ENCODE measurements at places on chromosomes 12 and 14.

- no peak for DNase-seq
These were observed 2.9 kb downstream of the RNF212B start for GRCh38 chr14:23240661-23241060.

DNA sequence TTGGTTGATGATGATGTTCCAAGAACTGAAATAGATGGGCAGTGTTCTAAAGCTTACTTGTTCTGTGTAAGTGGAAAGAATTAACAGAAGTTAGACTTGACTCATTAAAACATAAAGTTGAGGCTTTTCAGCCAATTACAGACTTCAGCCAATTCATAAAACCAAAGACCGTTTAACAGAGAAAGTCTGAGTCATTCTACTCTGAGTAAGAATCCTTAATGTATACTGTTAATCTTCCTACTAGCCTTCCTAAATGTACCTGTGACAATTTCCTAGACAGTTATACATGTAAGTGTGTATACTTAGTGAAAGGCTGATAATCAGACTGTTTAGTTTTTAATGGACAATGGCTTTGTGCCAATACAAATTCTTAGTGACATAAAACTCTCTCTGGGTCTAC lies 681.0 kb downstream of the RPL10L start:
- no peak for DNase-seq

GRCh38 chr12:68978678-68979077 lies 45.7 kb upstream of the CPM start:
- DNase-seq, result no peak

DNA sequence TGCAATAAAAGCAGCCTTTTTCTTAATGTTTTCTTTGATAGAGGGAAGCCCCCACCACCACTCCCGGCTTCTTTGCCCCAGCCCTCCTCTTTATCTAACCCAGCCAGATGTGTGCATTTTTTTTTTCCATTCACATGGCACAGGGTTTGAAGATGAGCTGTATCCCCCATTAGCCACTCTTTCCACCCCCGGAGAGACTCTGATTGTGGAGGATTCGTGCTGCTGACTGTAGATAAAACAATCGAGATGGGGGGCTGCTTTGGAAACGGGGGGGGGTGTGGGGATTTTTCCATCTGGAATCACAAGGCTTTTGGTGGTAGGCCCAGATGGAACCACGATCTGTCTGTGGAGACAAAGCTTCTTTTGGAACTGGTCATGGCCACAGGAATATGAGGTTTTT lies 46.2 kb upstream of the VASH1 start:
- no peak for DNase-seq

DNA sequence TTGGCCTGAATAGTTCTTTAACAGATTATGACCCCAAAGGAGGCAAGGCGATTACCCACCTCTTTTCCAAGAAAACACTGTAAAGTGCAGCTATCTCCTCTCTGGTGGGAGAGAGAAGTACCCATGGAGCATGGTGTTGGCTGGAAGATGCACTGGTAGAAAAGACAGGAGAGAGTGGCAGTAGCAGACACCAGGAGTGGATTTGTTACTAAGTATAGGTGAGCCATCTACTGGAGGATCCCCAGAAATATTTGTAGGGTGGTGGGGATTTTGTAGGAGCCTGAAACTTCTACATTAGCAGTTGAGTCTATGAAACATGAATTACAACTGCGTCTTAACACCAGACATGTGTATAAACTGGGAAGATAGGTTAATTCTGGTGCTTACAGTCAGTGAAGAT lies 148.0 kb downstream of the SLC38A4 start:
- no peak for DNase-seq

DNA sequence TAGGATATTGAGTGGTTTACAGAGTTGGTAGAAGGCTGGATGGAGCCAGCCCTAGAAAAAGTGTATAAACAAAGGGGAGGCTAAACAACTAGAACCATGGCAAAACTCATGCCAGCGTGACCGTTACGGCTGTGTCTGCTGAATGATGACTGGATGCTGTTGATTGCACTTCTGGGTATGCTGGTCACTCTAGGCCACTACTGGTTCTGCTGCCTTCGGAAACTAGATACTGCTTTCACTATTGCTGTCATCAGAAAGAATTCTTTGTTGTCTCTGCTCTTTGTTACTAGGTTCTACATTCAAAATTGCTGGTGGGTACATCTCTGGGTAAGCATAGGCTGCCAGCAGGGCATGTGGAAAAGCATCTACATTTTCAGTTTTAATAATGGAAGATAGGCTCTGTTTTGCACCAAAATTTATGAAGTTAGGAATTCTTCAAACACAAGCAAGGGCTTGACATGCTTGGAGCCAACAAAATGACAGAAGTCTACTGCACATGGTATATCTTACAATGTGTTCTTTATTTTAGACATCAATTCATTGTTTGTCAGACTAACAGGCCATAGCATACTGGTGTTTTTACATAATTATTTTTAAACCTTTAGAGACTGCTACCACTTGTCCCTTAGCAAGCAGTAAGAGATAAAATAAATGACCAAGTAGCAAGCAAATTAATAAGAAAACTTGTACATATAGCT lies 15.4 kb downstream of the MON2 start:
- DNase-seq, result no peak

DNA sequence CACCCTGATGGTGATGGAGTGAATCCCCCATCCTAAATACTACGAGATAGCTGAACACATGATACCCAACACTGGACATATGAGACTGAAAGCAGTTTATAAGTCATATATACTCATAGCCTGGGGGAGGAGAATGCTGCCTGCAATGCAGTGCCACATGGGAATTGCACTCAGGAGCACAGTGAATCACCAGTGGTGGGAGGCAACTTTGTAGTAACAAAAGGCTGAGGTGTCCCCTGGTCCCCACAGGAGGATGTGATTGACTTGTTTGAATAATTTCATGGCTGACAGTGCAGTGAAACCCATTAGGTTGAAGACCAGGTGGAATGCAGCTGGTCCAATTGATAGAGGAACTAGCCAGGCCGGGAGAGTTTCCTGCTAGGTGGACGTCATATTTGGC lies 20.2 kb downstream of the CCDC38 start:
- no peak for DNase-seq

DNA sequence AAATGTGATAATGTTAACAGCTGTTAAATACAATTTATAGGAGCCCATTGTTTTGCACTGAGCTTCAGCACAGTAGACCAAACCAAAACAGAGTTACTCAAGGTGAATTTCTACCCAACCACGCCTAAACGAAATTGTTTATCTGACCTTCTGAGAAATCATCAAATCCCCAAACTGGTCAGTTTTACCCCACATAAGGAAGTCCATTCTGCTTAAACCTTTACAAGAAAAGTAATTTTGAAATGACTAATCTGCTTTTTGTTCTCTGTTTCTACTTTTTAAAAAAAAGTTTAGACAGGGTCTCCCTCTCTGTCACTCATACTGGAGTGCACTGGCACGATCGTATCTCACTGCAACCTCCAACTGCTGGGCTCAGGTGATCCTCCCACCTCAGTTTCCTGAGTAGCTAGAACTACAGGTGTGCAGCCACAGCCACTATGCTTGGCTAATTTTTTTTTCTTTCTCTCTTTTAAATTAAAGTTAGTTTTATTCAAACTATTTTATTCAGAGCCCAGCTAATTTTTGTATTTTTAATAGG lies 1.4 kb upstream of the RNF10 start:
- no peak for DNase-seq

DNA sequence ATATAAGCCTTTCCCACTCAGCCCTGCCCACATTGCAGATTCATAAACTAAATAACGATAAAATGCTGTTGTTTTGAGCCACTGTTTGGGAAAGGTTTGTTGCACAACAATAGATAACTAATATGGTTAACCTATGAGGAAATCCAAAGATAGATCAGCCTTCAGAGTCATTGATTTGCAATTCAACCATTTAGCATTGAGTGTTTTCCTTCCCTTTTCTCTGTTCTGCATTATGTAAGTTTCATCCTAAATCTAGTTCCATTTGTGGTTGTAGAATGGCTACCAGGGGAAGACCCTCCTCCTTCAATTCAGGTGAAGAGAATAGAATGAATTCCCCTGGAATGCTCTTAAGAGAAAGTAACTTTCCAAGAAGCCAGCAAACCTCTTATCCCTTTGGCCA lies 19.6 kb downstream of the TC2N start:
- DNase-seq, result no peak

DNA sequence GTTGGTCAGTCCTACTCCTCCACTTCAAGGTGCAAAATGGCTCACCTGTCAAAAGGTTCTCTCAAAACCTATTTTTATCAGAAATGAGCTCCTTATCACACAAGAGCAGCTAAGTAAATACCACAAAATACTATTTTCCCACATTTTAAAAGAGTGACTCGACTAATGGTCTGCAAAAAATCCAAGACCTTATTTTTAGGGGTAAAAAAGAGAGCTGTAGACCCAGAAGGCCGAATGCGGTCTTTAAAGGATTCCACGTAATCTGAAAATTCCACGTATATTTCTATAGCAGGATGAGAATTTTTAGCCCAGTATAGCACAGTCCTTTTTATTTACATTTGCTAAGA lies 3.8 kb downstream of the C14orf93 start:
- DNase-seq, result no peak

DNA sequence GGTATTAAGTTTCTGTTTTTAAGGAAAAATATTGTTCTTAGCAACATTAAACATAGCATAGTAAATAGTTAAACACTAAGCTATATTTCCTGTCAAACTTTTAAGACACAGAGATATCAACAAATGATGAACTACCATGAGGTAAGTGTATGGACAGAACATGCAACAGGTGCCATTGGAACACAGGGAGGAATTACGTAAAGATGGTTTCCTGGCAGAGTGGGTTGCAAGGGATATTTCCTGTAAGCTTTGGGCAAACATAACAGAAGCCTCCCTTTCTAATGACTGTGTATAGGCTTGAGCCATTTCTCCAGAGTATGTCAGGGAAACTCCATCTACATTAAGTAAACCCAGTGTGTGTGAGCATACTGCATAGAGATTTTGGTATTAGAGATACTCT lies 31.7 kb upstream of the HELB start:
- DNase-seq, result no peak

DNA sequence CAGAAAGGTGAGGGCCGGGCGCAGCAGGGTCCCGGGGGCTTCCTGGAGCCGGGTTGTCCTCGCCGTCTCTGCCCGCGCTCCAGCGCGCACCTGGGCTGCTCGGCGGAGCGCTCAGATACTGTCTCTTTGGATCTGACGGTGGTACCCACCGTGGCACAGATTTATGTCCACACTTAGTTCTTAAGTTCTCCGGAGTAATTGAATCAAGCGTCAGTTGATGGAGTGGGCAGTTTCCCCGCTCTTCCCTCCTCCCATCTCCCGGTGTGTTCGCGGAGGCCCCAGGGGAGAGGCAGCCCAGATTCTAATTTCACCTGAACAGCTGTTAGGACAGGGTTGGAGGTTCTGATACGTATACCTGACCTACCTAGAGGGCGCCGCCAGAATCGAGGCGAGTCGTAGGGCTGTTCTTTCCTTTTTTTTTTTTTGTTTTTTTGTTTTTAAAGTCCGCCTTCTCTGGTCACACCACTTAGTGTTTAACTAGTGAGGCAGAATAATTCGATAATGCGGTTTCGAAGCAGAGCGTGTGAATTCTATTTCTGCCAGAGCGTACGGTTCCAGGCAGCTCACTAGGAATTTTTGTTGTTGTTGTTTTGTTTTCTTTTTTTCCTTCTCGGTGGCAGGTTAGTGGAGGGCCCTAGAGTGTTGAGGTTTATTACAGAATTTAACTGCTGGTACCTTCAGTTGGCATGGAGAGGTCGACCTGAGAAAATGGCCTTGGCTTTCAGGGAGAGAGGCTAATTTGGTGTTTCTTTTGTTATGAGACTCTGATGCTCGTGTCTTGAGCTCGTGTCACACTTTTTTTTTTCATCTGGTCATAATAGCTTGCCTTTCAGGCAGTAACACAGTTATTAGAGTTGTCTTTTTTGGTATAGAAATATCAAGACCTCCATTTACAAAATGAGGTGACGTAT lies 22.3 kb upstream of the GNS start:
- no peak for DNase-seq

DNA sequence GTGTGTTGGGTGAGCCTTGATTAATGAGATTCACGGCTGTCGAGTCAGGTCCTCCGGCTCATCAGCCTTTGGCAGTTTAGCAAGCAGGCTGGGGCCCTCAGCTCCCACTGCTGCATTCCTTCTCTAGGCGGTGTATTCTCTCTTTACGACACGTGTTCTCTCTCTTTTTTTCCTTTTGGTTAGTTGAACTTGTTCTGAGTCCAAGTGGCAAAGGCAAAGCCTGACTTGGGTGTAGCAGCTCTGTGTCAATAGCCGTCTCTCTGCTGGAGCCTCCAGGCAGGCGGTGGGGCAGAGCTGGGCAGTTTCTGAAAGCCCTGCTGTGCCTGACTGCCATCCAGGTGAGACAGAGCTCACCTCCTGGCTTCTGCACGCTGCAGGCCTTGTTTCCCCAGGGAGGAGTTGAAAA lies 46.6 kb downstream of the SUSD6 start:
- no peak for DNase-seq

- no peak for DNase-seq
These were observed 408.2 kb downstream of the AEBP2 start for GRCh38 chr12:19847294-19848059.

DNA sequence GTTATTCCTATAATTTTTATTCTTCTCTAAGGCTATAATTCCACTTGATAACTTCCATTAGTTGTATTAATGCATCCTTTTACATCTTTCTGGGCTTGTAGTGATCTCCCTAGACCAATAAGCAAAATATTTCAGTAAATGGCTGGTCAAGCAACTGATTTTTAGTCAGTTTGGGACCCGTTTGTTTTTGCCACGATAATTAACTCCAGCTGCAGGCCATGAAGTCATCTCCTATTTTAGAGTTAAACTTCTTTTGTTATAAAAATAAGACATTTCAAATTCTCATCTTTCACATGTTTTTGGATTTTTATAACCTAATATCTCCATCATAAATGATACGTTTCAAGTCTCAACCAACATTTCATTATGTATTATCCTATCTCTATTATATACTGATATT lies 49.4 kb downstream of the MAGOHB start:
- DNase-seq, result peak; percentile 1

DNA sequence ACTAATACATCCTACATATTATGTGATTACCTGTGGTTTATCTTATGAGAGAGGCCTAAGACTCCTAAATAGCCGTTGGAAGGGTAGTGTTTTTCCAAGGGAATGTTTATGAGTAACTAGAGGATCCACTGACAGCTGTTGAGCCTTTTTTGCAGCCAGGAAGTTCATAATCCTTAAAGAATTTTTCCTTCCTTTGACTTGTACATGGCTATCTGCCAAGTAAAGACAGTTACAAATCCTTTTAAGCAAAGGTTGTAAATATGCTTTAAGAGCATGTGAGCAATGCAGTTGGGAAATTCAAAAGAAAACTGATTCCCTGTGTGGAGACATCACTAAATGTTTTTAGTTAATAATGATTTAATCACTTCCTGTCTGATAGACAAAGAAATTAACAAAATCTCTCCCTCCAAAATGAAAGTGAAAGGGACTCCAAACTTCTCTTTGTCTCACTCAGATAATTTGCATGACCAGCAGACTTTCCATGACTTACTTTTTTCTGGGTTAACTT lies 333.8 kb downstream of the PDZRN4 start:
- peak; percentile 82 for DNase-seq

DNA sequence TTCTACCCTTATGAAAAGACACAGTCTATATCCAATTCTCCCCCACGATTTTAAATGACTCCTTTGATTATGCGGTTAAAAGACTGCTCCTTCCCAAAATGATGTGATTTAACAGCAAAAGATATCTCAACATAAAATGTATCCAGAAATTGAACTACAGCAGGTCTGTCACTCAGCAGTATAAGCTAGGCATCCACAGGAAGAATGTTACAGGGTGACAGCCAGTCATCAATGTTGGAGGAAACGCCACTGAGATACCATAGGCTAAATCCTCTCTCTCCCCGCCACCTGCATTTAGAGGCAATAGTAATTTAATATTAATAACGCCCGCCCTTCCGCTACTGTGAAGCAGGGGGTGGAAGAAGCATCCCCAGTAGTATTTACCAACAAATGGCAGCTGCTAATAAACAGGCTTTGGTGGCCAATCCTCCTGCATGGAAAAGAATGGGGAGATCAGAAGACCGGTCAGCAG lies 613 bp downstream of the RECQL start:
- DNase-seq, result no peak
